ENCODE measurements at places on chromosomes 11 and 22. TPM values are rescaled to one million over a fixed set of nuclear protein-coding genes. Genes with fewer than 3 reads are reported as not detected.

The MORC2 gene
- total RNA-seq: 15.5 TPM

- no peak for DNase-seq
These were observed 2.0 kb upstream of the NRXN2 start for GRCh38 chr11:64724863-64725532.

The CCDC188 gene
- not detected for total RNA-seq

The CBLIF gene
- total RNA-seq: not detected

The NAV2 gene
- total RNA-seq: 6.5 TPM

The SMARCB1 gene
- 185 TPM for total RNA-seq

The C11orf87 gene
- not detected for total RNA-seq

The UBQLN3 gene
- total RNA-seq: not detected

DNA sequence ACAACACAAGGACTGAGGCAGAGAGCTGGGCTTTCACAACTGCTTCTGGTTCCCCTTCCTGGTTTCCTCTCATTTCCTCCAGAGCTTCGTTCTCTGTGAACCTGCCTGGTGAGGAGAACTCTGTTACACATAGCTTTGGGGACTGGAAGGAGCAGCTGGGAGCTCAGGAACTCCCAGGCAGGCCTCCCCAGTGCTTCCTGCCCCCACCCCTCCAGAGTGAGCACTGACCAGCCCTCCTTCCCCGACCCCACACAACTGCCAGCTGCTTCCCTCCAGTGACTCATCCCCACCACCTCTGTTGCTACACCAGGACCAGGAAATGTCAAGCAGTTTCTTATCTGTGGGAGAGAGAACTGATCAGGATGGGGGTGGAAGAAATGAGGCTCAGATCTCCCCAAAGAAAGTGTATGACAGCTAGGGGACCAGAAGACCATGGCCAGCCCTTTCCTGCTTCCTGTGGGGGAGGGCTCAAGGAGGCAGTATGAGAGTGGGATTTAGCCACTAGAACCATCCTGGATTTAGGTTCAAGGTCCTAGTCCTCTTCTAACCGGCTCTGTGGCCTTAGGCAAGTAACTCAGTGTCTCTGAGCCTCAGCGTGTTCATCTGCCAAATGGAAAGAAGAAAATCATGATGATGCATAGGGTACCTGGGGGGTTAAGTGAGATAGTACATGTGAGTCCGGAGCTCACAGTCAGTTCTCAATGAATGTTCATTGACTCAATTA, 4.5 kb upstream of the TP53I11 start:
- no peak for DNase-seq

- DNase-seq: no peak
These were observed 1304.6 kb downstream of the BRD1 start for GRCh38 chr22:48523091-48523490.

DNA sequence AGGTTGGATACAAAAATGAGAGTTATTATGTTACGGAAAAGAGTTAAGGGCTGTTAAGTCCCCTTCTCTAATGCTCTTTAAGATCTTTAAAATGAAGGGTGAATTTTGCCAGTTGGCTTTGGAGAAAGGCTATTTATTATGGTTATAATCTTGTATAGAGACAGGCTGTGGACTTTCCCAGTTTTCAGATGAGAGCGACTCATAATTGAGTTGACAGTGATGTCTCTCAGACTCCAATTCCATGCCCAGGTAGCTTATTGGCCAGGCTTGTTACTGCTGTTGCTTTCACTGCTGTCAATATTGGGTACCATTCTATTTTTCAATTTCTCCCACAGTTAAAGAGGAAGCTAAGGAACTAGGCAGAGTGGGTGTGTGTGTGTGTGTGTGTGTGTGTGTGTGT, 13.1 kb downstream of the ENDOD1 start:
- DNase-seq: no peak

DNA sequence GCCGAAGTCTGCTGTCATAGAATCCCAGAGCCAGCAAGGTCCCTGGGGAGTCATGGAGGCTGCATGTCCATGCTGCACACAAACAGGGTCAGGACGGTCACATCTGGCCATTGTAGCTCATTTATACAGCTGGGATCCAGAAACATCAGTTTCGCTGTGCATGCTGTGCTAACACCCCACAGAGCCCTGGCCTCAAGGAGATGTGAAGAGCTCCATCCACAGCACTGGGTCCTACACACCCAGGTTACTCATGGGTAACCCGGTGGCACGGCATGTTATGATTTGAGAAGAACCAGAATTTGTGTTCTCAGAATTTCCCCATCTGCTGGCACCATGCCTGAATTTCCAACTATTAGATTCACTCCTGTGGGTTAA, 146.3 kb upstream of the ARHGAP20 start:
- no peak for DNase-seq

DNA sequence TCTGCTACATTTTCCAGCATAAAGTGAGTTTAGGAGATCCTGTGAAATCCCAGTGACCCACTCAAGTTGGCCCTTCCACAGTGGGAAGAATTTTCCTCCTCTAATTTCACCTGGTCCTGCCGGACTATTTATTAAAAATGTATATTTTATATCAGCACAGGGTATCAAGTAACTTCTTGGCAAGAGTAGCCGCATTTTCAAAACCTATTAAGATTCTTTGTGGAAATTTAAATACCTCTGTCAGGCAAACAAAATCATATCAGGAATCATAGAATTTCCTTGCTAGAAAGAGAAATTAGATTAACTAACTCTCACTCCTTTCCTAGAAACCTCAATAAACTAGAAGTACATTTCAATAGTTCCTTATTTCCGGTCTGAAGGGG, 9.7 kb downstream of the MN1 start:
- DNase-seq: no peak

- DNase-seq: no peak
These were observed 48.5 kb downstream of the GGTLC2 start for GRCh38 chr22:22692707-22693530.

- no peak for DNase-seq
These were observed 18.5 kb upstream of the TPH1 start for GRCh38 chr11:18064450-18065054.

GRCh38 chr11:60314635-60315321, 12.3 kb upstream of the MS4A6E start:
- DNase-seq: no peak

The RTN4R gene
- total RNA-seq: 0.87 TPM

GRCh38 chr11:99199341-99199740, 178.6 kb downstream of the CNTN5 start:
- DNase-seq: no peak

DNA sequence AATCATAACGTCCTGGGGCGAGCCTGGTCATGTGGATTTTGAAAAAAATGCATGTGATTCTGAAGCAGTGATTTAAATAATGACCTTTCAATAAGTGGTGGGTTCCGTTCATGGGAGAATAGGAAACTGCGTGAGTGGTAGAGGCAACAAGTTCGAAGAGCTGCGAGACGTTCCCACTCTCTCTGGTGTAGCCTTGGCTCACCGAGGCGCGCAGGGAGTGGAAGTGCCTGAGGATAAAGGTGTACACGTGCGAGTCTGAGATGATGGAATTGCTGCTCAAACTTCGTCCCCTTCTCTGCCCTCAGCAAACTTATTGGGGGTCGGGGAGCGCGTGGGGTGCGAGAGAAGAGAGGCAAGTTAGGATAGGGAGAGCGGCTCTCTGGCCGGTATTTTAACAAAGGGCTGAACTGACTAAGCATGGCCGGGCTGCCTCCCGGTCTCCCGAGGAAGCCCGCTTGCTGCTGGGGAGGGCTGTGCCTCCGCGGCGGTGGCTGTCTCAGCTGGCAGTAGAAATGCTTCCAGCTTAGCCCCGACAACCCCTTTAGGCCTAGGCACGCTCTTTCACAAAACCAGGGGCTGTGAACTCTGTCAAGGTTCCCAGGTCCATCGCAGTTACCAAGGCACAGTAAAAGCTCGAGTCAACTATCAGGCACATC, 875 bp upstream of the STT3A start:
- DNase-seq: no peak

All from GM12878 (cell line).